T-helper 1 cell (primary cell): ENCODE measurements at places on chromosomes 3 and 15.

DNA sequence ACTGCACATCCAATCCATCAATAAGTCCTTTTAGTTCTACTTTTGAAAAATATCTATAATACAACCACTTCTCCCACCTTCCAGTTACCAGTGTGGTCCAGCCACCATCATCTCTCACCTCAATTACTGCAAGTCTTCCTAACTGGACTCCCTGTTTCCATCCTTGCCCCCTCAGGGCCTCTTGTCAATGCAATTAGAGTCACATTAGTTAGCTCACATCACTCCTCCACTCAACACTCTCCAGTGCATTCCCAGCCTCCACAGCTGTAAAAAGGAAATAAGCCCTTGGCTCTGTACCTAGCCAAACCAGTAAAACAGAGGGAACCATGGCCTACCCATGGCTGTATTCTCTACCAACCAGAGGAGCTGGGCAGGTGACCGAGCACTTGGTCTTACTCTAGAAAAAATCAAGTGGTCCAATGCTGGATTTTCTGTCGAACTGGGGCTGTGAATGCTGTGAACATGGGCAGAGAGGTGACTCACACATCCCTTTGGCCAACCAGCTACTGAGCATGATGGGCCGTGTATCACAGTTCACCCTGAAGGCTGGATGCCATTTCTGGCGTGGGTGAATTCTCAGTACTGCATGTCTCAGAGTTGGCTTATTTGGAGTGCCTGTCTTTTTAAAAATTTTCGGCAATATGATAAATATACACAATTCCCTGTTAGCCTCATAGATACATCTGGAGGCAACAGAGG is 62.5 kb upstream of the C15orf61 start:
- DNase-seq, result no peak

GRCh38 chr3:188052169-188053035 is 101.6 kb upstream of the LPP start:
- DNase-seq, result no peak

DNA sequence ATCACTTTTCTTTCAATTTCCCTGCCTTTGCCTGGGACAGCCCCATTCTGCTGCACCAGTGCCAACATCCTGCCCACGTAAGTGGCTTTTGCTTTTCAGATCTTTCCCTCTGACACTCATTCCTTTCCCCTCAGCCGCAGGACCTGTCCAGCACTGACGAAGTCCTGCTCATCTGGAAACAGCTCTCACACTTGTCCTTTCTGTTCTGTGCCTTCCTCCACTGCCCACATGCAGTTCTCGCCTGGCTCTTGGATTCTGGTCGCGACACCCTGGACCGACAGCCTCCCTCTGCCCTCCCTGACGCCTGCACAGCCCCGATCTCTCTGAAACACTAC is 99.7 kb downstream of the ADCY5 start:
- DNase-seq, result no peak

DNA sequence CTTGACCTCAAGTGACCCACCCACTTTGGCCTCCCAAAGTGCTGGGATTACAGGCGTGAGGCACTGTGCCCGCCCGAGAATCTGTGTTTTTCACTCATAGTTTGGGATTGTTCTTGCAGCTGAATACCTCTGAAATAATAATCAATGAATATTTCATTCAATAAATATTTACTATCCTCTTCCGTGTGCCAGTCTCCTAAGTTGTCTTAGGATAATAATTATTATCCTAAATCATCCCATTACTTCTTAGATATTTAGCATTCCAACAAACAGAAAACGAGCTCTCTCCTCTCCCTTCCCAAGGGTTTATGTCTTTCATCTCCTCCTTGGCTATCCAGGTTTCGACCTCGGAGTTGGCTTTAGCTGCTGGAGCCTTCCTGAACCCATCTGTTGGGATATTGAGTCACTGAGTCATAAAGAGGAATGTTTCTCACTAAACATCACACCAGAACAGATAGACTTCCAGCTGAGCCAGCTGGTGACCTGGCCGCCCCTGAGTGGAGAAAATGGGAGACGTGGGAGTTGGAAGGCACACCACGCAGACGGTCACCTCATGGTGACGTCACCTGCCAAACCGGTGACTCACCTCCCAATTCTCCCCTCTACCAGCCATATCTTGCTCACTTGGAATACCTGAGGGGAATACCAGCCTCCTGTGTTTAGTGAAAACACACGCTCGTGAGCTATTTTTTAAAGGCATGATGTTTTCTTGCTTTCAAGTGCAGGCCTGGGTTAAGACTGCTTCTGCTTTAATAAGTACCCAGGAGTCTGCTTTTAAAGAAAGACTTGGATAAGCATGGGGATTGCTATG is 43.9 kb downstream of the BHLHE40 start:
- DNase-seq, result no peak

GRCh38 chr15:91988071-91988470 is 134.6 kb downstream of the SLCO3A1 start:
- no peak for DNase-seq

DNA sequence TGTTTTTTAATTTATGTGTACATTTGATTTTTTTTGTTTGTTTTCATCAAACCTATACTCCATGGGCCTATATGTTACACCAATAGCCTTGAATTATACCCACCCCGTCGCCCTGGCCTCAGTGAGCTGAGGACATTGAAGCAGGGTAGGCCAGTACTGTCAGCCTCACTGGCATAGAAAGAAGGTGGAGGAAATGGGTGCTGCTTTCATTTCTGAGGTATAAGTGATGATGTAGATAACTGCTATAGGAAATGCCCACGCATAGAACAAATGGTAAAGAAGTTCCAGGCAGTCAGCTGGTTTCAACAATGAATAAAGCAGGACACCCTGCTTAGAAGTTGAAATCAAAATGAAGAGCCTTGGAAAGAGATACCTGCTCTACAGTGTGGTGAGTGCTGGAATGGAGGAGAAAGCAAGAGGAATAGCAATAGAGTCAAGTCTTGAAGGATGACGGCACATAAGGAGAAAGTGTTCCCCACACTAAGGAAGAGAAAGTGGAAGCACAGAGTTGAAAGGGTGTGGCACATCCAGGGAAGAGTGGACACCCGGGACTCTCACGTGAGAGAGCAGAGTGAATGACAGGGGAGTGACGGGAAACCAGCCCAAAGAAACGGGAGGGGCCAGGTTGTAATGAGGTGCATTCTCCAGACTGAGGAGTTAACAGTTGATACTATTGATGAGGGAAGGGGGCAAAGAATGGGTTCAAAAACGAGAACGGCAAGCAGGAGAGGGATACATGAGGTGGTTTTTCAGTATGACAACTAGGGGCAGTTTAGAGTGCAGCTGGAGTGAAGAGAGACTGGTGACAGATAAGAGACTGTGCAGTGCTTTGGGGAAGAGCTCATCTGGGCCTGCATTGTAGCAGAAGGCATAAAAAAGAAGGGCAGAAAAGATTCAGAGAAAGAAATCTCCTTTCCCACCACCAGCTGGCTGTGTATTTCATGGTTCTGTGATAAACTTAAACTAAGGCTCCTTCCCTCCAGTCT is 70.5 kb downstream of the KLHL25 start:
- DNase-seq, result no peak

GRCh38 chr3:102536456-102536855 is 101.6 kb downstream of the ZPLD1 start:
- no peak for DNase-seq

DNA sequence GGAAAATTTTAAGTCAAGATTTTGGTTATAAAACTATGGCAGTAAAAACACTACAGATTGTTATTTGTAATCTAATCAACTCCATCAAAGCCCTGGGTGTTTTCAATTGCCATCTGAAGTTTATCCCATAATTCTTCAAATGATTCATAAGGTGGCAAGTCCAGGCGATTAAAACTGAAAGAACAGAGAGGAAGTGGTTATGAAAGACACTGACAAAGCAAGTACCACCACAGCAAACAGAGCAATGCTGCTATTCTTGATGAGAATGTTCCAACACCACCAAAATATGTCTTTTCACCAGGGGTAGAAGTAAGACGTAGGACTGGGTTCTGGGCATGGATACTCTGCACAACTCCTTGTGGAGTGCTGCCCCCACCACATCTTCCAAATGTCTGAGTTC is 86.9 kb upstream of the PRTG start:
- DNase-seq, result no peak

DNA sequence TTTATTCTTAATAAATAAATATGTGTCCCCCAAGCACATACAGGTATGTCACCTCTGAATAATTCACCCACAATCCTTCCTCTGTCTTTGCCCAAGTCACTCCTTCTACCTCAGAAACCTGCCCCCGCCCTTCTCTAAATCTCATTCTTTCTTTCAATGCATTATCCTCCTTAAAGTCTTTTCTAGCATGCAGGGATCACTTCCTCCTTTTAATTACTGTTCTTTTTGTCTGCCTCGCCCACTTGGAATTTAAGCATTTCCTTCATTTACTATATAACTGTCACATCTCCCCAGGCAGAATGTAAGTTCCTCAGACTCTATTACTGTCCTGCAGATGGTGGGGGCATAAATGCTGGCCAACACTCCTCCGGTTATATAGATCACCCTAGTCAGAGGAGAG is 7.8 kb downstream of the CCDC80 start:
- no peak for DNase-seq

GRCh38 chr3:158384019-158384418 is 187.0 kb upstream of the MLF1 start:
- no peak for DNase-seq
